Activated T-cell treated with anti-CD3 and anti-CD28 coated beads for 4 hours (primary cell): ENCODE measurements at places on chromosomes 5 and 9.
A peak's percentile ranks its signal among the peaks of the same experiment; 100 is the strongest.

DNA sequence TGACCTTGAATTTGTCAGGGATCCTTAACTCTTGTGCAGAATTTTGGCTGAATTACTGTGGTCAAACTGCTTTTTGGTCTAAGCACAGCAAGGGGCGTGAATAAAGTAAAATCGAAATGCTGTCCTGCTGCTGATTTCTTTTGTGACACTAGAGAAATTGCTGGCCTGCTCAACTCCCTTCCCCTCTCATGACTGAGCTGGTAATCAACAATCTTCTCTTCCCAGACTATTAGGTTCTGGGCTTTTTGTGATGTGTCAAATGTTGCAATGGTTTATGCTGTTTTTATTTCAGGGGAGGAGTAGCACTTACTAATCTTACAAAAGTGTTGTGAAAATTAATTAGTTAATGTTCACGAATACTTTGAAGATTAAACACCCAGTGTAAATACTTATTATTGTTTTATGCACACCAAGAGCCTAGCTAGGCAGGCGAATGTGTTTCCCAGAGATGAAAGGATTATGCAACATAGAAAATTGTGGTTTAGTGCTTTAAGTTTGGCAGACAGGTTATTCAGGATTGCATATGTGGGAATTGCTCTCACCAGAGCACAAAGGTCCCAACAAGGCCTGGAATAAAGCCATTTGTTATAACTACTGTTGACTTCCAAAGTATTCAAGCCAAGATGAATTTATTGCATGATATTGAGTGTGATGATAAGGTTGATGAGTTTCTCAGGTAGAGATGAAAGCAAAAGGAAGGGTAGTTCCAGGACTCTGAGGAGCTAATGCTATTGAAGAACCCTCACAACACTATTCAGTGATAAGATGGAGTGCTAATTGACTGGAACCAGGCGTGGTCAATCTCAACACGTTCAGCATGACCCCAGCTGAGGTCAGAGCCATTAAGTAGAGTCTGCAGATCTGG, 280.7 kb upstream of the ZNF608 start:
- no peak for DNase-seq

DNA sequence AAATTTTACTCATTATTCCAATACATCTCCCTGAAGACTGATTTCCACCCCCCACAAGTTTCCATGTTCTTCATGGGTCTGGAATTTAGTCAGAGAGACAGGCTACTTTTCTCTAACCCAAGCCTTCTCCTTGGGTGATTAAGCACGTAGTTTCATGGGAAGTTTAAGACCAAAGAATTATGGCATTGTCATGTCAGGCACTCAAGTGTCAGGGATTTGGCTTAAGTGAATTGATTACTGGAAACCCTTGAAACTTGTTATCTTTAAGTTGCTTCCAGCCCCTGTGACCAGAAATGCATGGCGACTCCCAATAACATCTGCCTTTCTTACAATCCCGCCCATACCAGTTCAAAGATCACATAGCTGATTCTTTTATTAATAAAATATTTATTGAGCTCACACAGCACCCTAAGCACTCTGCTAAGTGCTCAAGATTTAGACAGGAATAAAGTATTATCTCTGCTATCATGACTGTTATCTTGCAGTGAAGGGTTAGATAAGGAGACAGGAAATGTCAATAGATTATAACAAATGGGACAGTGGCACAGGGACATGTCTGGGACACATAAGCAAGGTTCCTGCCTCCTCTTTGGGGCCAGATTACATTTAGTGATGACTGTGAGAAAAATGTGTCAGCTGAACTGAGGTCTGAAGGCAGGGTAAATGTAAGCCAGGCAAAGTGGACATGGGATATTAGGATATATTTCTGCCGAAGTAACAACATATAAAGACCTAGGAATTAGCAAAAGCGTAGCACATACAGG, 241.2 kb upstream of the TNC start:
- no peak for DNase-seq

GRCh38 chr5:31083364-31083763, 110.1 kb upstream of the CDH6 start:
- no peak for DNase-seq

DNA sequence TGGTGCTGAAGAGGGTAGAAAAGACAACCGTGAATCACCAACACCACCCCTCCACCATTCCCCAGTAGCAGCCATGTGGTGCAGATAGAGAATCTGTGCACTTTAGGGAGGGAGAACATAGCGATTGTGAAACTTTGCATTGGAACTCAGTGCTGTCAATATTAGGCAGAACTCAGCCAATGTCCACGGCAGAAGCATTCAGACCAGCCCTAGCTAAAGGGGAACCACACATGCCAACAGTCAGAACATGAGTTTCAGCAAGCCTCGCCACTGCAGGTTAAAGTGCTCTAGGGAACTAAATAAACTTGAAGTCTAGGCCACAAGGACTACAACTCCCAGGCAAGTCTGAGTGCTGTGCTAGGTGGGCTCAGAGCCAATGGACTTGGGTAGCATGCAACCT, 38.5 kb upstream of the DEPDC1B start:
- no peak for DNase-seq

GRCh38 chr9:135907006-135907430, 328 bp downstream of the CAMSAP1 start:
- no peak for DNase-seq

GRCh38 chr5:72308853-72309191, 11.2 kb downstream of the MRPS27 start:
- DNase-seq = no peak

DNA sequence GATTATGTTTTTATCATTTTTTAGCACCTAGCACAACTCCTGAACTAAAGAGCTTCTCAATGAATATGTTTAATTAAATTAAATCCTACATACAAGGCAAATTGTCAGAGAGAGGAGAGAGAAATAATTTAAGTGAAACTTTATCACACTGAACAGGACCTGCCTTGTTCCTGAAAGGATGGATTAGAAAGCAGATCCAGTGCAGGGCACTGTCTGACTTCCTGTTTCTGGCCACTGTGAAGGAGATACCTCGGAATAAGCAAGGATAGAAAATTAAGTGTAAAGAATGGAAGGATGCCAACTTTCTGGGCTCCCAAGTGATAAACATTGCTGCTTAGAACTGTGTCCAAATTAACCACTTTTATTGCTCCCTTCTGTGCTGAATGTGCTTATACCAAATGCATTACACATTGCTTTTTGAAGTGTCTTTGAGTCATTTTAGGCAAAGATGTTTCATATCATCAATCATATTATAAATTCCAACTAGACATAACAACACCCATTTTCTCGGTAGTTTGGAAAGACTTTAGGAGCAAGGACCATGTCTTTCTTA, 89.1 kb upstream of the SPDL1 start:
- no peak for DNase-seq

DNA sequence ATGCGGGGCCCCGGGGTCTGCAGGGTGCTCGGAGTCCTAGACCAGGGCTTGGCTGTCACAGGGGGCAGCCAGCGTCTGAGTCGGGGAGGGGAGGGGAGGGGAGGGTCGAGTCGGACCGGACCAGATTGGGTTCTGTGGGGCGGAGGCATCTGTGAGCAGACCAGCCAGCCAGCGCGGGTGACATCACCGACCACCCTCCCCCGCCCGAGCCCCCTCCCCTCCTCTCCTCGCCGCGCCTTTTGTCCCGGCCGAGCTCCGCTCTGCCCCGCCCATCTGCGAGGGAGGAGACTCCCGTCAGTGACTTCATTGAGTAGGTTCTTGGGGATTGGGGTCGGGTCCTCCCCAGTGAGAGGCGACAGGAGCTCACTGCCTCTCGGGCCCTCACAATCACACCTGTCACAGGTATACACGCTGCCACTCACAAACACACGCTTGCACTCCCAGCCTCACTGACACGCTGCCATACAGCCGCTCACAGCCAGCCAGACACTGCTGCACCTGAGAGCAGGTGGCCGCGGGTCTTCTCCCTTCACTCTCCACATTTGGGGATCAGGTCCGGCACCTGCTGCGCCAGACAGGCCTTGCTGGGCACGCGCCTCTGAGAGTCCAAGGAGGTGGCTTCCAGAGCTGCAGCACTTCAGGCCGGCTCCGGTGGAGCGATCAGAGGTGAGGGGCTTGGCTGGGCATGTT, 546 bp downstream of the DNAJB5 start:
- no peak for DNase-seq

- no peak for DNase-seq
Observed at GRCh38 chr5:78972654-78973428, 12.3 kb downstream of the ARSB start.

DNA sequence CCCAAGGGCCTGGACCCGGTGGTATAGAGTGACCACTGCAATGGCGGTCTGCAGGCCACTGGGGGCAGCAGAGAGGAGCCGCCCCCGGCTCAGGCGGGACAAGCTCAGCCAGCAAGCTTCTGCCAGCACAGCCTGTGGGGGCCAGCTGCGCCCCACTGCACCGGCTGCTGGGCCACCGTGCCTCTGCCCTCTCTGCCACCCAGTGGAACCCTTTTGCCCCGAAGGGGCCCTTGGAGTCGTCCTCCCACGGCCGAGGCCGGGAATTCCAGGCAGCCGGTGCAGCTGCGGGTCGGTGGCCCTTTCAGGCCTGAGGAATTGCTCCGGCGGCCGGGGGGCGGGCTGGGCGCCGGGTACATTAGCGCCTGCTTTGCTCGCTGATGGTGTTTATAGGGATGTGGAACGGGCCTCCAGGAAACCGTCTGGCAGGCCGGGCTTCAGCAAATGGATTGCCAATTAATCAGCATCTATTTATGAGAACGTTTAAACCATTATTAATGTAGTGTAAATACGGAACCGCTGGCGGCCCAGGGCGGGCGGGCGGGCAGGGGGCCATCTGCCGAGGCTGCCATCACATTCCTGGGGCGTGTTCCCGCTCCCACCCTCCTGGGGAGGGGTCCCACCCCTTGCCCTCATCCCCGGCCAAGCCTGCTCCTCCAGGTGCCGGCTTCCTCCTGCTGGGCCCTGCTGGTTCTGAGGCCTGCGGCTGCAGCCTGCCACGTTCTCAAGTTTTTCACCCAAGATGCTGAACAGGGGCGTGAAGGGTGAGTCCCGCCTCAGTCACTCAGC, 127.4 kb downstream of the BARX1 start:
- DNase-seq = no peak

DNA sequence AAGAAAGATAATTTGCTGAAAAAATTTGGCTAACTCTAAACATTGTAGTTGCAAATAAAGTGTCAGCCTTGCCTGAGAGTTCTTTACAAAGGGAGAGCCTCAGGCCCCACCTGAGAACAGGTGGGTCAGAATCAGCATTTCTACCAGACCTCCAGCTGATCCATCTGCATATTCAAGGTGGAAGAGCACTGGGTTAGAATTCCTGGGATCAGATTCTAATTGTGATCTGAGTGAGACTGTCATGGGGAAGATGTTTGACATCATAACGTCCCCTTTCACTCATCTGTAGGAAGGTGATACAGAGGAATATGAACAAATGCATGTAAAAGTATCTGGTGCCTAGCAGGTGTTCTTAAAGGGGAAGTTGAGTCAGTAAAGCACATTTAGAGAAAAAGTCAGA, 54.6 kb downstream of the FBXL7 start:
- no peak for DNase-seq

GRCh38 chr5:39447968-39448367, 23.2 kb upstream of the DAB2 start:
- no peak for DNase-seq

DNA sequence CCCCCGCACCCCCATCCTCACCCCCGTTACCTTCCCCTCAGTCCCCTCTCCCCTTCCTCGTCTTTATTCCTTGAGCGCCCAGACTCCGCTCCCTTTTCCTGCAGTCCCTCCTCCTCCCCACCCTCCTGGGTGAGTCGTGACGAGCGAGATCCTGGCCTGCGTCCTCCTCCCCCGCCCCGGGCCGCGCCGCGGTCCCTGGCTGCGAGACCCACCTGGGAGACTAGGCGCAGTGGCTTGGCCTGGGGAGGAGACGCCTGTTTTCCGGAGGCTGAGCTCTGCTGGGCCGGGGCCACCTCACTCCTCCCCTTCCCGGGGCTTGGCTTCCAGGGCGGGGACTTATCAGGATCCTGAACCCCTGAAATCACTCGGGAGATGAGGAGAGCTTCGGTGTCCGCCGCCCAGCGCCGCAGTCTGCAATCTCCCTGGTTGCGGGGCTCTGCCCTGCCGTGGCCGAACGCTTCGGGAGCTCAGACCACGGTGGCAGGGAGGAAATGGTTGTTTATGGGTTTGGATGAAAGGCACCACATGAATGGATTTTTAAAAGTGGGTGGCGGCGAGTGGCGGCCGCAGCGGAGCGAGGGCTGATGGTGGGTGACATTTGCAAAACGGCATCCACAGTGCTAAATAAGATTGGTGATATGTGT, 984 bp downstream of the STXBP1 start:
- DNase-seq = peak; percentile 14

- no peak for DNase-seq
Observed at GRCh38 chr5:72216756-72217155, 103.3 kb downstream of the MRPS27 start.

DNA sequence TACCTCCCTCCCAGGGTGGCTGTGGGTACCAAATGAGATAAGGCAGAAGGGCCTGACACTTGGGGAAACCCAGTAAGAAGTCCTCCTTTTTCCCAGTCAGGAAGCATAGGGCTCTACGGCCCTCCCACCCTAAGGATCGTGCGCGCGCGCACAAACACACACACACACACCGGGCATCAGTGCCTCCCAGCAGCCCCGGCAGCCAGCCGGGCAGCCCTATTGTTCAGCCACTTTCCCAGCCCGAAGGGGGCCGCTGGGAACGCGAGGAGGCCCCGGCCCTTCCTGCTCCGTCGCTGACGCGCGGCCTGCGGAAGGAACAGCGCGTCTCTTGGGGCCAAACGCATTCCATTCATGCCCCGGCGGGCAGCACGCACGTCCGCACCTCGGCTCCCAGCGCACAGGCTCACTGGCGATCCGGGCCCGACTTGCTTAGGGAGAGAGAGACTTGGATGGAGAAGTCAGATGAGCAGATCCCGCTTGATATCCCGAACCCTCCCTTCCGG, 22.6 kb downstream of the DUSP1 start:
- DNase-seq = no peak

GRCh38 chr9:125343518-125344275, 82.1 kb downstream of the GAPVD1 start:
- DNase-seq = no peak

DNA sequence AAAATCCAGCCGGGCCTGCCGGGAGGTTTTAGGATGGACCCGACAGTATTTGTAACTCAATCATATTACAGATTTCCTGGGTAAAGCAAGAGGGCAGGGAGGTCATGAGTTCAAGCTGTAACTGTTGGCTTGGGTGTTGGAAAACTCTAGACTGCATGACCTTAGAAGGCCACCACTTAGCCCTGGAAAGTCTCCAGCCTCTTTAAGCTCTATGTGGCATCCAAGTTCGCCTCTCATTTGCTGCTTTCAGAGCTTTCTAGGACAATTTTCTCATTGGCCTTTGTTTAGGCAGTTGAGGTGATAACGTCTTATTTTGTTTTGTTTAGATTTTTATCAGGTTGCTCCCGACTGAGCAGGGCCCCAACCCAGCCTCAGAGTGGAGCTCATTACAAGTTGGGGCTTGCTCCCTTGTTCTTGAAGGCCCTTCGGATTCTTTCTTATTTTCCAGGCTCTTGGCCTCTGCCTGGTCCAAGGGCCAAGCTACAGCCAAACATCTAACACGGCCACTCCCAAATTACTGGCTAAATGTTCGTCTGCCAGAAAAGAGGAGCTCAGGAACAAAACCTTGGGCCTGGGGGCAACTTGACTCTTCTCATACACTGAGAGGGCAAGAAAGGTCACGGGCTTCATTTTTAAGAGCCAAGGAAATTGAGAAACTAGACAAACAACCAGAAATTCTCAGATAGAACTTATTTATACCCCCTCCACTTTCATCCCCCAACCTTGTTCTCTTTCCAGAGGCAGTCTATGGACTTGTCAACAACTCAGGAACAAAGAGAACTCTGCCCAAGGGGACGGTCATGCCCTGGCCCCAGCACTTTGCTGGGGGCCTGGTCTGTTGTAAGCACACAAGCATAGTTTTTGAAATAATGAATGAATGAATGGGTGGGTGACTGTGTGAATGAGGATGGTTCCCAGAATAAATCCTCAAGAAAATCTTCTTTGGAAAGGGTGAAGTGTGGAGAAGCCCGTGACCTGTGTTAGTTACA, 526.9 kb downstream of the BNC2 start:
- no peak for DNase-seq
